BE2C (cell line): ENCODE measurements at places on chromosomes 12 and 14.

DNA sequence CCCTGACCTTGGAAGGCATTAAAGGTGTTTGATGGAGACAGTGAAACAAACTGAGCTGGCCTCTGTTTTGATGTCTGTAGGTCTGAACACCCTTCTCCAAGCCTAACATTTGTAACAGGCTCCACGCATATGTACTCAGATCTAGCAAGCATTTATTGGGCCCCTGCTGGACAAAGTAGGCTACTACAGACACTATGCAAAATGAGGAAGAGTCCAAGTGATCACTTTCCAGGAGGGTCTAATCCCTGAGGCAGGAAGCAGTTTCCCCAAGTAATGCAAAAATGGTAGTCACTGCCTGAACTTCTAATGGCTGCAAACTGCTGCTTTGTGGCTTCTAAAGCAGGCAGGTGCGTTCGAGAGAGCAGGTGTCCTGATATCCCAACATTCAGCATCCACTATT is 405.8 kb downstream of the MED13L start:
- peak; percentile 36 for DNase-seq

DNA sequence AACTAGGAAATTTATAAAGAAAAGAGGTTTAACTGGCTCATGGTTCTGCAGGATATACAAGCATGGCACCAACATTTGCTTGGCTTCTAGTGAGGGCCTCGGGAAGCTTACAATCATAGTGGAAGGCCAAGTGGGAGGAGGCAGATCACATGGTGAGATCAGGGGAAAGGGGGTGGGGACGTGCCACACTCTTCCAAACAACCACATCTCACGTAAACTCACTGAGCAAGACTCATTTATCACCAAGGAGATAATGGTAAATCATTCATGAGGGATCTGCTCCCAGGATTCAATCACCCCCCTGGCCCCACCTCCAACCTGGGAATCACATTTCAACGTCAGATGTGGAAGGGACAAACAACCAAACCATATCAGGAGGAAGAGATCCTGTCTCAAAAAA is 35.8 kb downstream of the NUMB start:
- no peak for DNase-seq

DNA sequence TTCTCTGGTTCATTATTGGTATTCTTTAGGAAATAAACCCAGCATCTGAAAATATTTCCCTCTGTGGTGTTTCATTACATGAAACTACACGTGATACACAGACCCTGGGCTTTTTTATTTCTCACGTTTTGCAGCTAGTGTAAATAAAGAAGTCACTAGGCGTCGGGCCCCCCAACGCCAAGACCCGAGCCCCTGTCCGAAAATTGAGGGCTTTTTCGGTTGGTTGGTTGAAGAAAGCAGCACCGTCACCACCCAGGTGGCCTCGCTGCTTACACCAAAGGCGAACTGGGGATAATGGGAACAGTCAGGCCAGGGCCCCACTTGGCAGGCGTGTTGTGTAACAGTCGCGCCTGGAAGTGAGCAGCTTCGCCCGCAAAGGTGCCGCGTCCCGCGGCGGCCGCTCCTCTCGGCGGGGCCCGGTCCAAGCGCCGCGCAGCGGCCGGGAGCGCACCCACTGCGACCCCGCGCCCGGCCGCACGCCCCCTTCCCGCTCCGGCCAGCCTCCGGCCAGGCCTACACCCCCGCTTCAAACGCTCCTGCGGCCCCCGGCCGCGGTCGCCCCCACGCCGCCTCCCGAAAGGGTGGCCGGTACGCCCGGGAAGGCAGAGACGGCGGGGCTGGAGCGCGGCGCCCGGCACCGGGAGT is 1.2 kb downstream of the DUSP16 start:
- peak; percentile 64 for DNase-seq

DNA sequence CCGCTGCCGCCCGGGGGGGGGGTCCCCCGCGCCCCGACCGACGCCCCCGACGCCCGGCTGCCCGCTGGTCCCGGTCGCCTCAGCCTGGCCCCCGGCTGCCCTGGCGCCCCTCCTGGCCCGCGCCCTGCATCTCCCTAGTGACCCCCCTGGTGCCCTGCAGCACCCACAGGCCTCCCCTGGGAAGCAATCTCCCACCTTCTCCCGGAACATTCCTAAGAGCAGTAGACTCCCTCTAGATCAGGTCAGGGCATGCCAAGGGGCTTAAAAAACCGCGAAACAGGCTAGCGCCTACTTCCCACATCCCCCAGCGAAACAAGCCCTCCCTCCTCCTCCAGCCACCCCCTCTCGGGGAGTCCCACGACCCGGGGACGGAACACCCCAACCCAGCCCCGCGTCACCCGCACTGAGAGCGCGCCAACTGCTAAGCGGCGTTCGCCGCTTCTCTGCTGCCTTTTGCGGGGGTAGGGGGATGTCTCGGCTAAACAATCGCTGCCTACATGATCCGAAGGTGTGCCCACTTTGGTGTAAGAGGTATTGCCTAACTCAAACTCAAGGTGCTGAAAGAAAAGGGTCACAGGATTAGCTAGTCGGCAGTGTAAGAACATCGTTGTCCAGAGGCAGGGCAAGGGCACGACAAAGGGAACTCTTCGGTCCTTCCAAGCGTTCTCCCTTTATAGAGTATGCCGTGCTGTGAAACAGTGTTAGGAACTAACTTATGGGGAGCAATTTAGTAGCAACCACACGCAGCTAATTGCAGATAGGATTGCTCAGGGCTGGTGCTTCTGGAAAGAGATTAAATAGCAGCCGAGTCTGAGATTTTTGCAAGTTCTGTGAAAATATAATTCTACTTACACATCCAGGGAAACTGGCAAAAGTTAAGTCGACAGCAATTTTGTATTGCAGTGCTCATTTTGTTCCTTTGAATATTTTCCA is 619 bp upstream of the NTN4 start:
- DNase-seq = no peak

- peak; percentile 37 for DNase-seq
Observed at GRCh38 chr12:15318841-15319240, 3.5 kb upstream of the PTPRO start.

- DNase-seq = no peak
Observed at GRCh38 chr12:18224745-18225144, 36.6 kb upstream of the PIK3C2G start.

DNA sequence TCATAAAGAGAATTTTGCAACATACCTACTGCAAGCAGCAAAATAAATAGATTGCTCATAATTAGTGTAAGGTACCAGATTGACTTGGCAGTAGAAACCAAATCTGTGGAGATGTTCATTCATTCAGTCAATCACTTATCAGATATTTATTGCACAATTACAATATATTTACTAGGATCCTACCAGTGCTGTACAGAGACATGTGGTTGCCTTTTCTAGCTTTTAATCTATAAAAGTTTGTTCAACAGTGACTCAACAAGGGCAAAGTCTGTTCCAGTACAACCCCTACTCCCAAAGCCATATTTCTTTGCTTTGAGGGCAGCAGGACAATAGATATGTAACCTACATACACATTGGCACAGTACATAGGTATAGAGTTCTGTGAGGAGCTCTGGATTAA is 27.3 kb downstream of the ABCD2 start:
- DNase-seq = no peak

DNA sequence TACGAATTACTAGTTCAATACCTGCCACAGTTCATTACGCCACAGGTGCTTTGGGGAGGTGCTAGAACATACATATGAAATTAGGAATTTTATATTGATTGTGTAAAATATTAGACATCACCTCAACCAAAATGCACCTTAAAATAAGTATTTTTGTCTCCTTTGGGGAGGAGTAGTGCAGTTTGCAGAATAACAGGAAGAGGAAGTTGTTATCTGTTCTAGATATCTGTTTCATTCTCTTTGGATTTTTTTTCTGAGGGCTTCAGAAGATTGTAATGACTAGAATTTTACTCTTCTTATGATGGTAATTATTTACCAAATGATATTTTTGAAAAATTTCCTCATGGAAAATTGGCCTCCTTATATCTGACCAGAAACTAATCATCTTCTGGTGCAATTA is 9.9 kb upstream of the GYS2 start:
- no peak for DNase-seq

DNA sequence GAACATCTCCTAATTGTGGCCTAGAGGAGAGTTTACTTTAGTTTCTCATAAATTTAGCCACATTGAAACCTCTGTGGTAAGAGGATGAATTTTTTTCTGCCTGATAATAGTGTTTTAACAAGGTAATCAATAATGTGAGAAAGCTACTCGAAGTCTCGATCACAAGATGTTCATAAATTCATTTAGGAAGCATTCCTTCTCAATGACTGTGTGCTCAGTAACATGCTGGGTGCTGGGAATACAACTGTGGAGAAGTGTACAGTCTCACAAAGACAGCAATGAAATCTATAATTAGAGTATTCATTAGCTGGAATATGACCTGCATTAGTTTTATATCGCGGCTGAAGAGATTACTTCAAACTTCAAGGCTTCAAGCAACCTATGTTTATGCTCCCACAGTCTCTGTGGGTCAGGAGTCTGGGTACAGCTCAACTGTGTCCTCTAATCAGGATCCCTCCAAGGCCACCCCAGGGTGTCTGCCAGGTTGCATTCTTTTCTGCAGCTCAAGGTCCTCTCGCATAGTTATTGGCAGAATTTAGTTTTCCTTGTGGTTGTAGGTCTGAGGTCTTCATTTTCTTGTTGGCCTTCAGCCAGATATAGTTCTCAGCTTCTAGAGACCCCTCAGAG is 167.6 kb downstream of the ANO4 start:
- DNase-seq = no peak

- no peak for DNase-seq
Observed at GRCh38 chr12:47095446-47096236, 15.9 kb upstream of the AMIGO2 start.

- DNase-seq = no peak
Observed at GRCh38 chr12:66380769-66381535, 78.7 kb downstream of the HELB start.

DNA sequence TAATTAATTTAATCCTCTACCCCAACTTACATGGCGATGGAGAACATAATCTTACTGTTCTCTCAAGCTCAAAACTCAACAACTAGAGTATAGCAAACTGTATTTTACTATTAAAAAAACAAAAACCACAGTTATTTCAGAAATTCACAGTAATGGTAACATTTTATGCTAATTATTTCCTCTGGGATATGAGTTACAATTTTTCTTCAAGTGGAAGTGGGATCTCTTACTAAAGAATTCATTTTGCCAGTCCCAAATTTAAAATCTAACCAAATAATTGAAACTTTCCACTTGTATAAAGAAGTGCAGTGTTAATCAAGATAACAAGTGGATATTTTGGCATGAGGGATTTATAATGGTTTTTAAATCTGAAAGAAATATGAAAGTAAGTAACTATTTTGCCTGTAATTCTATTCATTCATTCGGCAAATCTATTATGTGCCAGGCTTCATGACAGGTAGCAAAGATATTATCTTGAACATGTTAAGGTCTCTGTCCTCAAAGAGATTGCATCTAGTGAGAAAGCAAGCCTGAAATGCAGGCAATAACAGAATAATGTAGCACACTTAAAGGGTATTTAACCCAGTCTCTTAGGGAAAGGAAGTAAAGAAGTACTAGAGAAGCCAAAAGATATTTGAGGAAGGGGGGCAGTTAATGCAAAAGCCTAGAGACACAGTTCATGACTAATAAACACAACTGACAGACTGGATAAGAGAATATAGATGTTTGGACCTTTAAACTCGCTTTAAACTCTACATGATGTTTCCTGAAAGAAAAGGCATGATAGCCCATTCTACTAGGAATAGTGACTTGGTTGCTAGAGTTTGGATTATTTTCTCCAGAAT is 44.0 kb downstream of the TAOK3 start:
- no peak for DNase-seq

DNA sequence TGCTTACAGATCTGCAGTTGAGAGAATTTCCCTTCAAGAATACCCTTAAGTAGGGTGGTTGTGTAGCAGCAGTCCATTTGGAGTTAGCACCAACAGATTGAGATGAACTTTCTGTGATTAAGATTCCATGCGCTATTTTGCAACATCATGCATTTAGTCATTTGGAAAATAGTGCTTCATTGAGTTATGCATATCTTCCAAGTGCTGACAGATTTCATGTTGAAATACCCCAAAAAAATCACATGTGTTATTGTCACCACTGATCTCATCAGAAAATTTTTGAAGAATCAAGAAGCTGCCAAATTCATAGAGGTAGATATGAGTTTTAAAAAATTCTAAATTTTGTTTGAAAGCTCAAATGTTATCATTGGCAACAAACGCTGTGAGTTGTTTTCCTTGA is 35.5 kb upstream of the OSBPL8 start:
- no peak for DNase-seq

DNA sequence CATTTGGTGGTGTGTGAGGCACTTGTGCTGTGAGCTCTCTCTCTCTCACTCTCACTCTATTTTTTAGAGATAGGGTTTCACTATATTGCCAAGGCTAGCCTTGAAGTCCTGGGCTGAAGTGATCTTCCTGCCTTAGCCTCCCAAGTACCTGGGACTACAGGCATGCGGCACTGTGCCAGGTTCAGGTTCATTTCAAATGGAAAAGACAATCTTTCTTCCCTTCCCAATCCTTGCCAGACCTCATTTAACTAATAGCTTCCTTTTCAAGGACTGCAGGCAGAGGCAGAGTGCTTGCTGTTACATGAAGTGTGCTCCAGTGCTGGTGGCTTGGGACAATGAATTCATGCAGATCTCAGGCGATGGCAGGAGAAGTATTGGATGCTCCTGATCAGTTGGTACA is 73.2 kb upstream of the BICD1 start:
- DNase-seq = no peak

DNA sequence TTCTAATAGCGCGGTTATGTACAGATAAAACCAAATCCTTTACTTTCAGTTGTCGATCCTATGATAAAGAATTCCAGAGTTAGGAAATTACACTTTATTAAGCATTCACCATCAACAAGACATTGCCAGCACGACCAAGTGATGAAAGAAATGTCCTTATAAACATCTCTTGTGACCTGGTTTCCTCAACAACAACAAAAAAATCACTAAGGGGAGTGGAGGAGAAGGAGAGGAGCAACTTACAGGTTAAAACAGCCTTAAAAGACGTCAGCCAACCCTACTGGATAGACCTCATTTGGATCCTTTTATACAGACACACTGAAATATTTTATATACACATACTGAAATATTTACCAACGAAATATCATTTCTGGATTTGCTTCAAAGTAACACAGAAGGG is 22.8 kb downstream of the SART3 start:
- no peak for DNase-seq

DNA sequence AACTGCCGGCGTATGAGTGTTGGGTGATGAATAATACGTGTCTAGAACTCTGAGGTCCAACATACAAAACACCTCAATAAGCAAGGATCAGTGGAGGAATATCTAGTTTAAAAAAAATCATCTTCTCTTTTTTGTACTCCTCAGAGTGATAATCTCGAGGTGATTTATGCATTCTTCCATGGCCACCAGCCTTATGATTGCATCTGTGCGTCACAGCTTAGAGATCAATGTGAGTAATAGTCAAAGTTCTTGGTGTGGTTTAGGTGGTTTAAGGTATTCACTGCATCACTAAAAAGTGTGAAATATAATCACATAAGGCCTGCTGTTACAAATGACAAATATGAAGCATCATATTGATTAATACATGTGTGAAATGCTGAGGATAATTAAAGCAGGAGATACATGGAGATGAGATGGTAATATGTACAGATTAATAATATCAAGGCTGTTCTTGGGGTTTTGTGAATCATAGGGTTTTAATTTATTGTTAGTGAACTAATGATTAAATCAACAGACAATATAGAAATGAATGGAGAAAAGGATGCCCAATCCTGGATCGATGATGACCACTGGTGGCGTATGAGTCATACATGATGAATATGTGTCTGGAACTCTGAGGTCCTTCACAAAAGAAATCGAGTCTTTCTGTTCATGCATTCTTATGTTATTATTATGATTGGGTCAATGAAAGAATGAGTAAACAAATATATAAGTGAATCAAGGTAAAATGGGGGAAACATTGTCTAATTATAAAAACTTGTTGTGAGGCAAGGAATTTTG is 68.8 kb upstream of the RTL1 start:
- no peak for DNase-seq

- no peak for DNase-seq
Observed at GRCh38 chr12:82880442-82880901, 193.8 kb downstream of the TMTC2 start.
